ENCODE measurements at places on chromosomes 1 and 21.

DNA sequence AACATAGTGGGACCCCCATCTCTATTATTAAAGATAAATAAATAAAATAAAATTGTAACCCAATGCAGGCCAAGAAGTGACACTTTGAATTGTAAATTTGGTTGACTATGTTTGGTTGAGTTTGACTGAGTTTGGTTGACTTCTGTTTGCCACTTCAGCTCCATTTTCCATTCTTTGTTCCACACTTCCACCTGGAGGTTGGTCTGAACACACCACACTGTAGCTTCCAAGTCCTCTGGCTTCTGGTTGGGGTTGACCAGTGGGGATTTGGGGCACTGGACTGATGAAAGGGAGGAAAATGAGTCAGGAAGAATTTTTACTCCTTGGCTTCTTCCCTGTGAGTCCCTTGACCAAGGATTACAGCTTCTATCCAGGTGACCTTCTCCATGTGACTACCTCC is 40.6 kb upstream of the DIPK1A start:
- DNase-seq: no peak

DNA sequence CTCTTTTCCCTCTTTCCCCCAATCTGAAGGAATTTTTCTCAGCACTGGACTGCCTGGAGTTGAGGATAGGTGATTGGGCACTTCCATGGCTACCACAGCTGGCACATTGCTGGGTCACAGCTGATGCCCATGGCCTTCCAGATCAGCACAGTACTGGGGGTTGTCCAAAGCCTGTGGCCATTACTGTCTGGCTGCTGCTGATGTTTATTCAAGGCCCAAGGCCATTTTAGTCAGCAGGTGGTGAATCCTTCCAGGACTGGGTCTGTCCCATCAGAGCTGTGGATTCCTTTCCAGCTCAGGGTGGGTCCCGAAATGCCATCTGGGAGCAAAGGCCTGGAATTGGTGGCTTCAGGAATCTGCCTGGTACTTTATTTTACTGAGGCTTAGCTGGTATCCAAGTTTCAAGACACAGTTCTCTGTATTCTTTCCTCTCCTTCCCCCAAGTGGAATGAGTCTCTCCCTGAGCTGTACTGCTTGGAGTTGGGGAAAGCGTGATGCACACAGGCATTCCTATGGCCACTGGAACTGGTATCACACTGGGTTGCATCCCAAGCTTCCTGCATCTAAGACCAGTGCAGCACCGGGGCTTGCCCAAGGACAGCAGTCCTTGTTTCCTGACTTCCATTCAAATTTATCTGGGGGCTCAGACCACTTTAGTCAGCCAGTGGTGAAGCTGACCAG is 19.1 kb downstream of the GPR88 start:
- DNase-seq: no peak

- DNase-seq: no peak
These were observed 6.9 kb downstream of the ERRFI1 start for GRCh38 chr1:8019229-8019620.

- no peak for DNase-seq
These were observed 23.5 kb downstream of the SYT6 start for GRCh38 chr1:114130213-114130612.

- DNase-seq: no peak
These were observed 1468.5 kb upstream of the B3GALT2 start for GRCh38 chr1:194654956-194655355.

DNA sequence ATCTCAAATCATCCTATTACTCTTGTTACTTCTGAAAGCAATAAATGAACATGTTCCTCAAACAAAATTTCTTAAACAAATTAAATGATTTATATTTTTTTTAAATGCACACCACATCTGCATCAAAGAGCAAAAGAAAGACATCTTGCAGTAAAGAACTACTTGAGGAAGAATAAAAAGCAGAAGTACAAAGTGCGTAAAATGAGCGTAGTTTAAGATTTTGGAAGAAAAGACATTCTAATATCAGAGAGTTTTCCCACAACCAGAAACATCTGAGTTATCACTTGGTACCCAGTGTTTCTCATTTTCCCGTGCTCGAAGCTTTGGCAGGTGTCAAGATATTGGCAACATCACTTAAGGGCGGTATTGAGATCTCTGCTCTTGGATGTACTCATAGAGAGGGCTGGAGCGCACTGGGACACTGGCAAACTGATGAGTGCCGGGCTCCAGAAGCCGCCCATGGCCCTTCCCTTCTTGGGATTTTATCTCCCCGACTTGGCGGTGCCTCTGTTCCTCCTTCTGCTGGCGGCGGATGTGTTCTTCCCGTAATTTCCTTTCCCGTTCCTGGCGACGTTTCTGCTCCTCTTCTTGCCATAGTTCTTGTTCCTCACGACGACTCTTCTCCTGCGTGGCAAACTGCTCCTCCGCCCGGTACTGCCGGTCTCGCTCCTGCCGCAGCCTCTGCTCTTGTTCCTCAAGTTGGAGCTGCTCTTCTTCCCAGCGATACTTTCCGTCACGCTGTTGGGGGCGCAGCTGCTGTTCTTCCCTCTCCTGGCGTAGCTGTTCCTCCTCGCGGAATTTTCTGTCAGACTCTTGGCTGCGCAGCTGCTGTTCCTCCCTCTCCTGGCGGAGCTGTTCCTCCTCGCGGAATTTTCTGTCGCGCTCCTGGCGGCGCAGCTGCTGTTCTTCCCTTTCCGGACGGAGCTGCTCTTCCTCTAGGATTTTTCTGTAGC is 7.9 kb downstream of the TCHH start:
- DNase-seq: peak; percentile 51

DNA sequence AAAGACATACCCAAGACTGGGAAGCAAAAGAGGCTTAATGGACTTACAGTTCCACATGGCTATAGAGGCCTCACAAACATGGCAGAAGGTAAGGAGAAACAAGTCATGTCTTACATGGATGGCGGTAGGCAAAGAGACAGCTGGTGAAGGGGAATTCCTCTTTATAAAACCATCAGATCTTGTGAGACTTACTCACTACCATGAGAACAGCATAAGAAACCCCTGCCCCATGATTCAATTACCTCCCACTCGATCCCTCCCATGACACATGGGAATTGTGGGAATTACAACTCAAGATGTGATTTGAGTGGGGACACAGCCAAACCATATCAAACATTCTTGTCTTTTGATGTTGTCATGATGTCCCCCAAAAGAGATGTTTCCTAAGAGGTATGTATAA is 103.3 kb downstream of the DUSP10 start:
- DNase-seq: no peak

- no peak for DNase-seq
These were observed 137.4 kb upstream of the CSF3R start for GRCh38 chr1:36620142-36620541.

- no peak for DNase-seq
These were observed 65.4 kb upstream of the LYST start for GRCh38 chr1:235932090-235932510.

DNA sequence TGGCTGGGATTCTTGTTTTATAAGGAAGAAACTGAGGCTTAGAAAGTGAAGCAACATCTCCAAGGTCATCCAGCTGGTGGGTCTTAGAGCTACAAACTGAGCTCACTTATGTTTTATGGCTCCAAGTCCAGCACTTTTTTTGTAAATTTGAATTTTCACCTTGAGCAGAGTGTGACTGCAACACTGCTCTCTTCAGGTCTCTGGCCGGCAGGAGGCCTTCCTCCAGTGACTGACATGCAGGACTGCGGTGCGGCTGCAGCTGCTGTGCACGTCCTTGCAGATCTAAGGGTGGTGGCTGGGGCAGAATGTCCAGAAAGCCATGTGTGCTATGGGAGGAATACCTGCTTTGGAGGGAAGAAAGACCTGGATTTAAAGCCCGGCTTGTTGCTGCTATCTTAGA is 284.2 kb upstream of the POU3F1 start:
- DNase-seq: no peak

GRCh38 chr1:5983361-5984103 is 8.7 kb downstream of the NPHP4 start:
- no peak for DNase-seq

DNA sequence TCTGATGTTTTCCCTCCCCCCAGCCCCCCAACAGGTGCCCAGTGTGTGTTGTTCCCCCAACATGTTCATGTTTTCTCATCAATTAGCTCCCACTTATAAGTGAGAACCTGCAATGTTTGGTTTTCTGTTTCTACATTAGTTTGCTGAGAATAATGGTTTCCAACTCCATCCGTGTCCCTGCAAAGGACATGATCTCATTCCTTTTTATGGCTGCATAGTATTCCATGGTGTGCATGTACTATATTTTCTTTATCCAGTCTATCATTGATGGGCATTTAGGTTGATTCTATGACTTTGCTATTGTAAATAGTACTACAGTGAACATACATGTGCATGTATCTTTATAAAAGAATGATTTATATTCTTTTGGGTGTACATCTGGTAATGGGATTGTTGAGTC is 24.6 kb downstream of the ZNF678 start:
- no peak for DNase-seq

- DNase-seq: no peak
These were observed 21.8 kb downstream of the PPT1 start for GRCh38 chr1:40075266-40075665.

DNA sequence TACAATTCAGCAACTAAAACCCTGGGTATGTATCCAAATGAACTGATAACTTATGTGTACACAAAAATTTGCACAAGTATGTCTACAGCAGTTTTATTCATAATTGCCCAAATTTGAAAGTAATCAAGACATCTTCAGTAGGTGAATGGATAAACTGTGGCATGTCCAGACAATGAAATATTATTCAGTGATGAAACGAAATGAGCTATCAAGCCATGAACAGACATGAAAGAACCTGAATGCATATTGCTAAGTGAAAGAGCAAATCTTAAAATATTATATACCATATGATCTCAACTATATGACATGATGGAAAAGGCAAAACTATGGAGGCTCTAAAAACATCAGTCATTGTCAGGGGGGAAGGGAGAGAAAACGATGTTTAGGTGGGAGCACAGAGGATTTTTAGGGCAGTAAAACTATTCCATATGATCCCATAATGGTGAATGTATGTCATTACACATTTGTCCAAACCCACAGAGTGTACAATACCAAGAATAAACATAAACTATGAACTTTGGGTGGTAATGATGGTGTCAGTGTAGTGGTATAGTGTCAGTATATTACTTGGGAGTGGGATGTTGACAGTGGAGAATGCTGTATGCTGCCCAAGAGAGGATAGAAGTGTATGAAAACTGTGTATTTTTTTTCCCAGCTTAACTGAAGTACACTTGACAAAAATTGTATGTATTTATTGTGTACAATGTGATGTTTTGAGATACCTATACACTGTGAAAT is 92.8 kb upstream of the PPP2R5A start:
- no peak for DNase-seq

GRCh38 chr1:209609041-209609790 is 25.7 kb downstream of the CAMK1G start:
- DNase-seq: no peak

DNA sequence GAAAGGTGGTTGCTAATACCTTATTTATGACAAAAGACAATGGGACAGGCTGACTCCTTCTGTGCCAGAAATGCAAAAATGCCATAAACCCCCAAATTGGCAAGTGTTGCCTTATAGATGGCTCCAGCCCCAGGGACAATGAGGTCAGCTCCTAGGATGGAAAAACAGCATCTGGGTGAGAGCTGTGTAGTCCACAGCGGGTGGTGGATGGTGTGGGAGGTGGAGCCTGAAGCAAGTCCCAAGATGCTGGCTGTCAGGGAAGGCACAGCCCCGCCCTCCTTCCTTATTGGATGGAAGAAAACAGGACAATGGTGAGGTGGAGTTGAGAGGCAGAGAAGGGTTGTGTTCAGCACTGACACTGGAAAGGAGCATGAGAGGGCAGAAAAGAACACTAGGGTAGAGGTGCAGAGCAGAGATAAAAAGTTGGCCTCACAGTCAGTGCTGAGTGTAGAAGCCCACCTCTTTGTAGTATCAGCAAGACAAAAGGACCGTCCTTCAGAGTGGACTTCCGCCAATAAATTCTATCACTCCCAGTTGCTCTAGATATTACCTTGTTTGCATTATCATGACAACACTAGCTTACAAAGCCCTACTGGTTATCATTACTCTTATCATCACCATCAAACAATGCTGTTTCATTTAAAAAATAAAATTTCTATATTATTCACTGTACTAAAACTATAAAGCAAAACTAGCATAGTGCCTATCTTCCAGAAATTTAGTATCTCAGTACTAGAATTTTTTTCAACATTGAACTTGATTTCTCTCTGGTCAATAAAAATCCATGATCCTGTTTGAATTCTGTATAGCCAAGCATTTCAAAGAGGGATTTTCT is 3.7 kb upstream of the SDE2 start:
- no peak for DNase-seq

DNA sequence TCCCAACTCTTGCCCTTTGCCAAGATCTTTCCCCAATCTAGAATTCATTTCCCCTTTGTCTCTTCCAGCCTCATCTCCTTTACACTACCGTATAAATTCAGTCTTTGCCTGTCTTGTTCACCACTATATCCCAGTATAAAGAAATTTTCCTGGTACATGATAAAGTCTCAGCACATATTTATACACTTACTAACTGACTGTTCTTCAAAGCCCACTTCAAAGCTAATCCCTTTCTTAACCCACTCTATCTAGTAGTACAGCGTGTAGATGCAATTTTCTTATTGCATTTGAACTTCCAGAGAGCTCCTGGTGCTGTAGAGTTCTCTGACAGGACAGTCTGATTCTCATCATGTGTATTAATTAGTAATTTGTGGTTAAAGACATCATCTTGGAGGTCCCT is 78.1 kb downstream of the LRRC53 start:
- DNase-seq: no peak

- no peak for DNase-seq
These were observed 183.5 kb downstream of the HMCN1 start for GRCh38 chr1:185917646-185918045.

GRCh38 chr1:29083317-29084195 is 40.1 kb downstream of the TMEM200B start:
- no peak for DNase-seq

DNA sequence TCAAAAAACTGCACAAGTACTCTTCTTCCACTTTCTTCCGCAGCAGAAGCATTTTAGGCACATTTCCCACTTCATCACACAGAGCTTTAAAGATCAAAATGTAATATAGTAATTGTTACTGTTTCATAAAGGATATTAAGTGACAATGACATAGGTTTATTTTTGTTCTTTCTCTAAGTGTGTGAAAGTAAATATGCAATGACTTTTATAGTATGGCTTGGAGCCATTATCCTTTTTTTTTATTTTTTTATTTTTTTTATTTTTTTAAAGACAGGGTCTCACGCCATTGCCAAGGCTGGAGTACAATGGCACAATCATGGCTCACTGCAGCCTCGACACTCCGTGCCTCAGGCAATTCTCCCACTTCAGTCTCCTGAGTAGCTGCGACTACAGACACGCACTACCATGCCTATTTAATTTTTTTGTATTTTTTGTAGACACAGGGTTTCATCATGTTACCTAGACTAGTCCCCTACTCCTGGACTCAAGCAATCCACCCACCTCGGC is 7.0 kb downstream of the TRIM33 start:
- no peak for DNase-seq

GRCh38 chr1:206787891-206788290 is 15.6 kb upstream of the IL10 start:
- no peak for DNase-seq

GRCh38 chr1:10519016-10519417 is 44.3 kb downstream of the PEX14 start:
- no peak for DNase-seq

- DNase-seq: no peak
These were observed 862.6 kb downstream of the USP25 start for GRCh38 chr21:16592381-16592780.

Data from activated CD8-positive, alpha-beta memory T cell treated with anti-CD3 and anti-CD28 coated beads, Interleukin-2, amount 50 U/mL, for 48 hours (primary cell).